NCI-H1048 (cell line): ENCODE measurements at places on chromosomes 12 and 14.

DNA sequence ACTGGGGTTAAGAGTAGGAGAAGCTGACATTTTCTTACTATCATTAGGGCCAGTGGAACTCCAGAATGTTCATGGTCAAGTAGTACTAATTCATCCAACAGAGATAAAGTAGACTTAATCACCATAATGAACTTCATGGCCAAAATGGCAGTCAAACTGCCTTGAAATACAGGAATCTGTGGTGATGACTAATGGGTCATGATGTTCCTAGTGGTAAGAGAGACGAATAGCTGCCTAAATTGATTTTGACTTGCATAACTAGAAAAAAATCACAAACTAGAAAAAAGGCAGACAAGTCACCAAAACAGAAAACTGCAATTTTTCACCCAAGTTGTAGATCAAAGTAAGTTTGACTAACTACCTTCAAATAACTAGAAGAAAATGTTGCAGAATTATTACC lies 138.5 kb downstream of the MGAT4C start:
- DNase-seq, result no peak

GRCh38 chr12:105449431-105449830 lies 118.9 kb downstream of the C12orf75 start:
- no peak for DNase-seq

DNA sequence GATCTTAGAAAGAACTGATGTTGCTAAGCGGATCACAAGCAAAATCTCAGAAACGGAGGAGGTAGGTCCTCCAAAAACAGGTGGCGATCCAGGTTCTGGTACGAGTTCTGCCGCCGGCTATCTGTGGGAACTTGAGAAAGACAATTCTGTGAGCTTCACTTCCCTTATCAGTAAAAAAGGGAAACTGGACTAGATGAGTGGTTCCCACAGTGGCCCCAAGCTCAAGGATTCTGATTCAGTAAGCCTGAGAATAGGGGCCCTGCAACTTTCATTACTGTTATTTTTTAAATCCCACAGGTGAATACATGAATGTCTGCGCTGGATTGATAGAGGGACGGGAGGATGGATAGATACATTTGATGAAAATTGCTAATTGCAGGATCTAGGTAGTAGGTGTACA lies 160.2 kb downstream of the PPM1H start:
- no peak for DNase-seq

- no peak for DNase-seq
Observed at GRCh38 chr14:32345311-32345791, 16.3 kb downstream of the AKAP6 start.

- no peak for DNase-seq
Observed at GRCh38 chr14:104444159-104445030, 135.2 kb upstream of the C14orf180 start.

- no peak for DNase-seq
Observed at GRCh38 chr12:76927170-76927784, 48.5 kb upstream of the CSRP2 start.

DNA sequence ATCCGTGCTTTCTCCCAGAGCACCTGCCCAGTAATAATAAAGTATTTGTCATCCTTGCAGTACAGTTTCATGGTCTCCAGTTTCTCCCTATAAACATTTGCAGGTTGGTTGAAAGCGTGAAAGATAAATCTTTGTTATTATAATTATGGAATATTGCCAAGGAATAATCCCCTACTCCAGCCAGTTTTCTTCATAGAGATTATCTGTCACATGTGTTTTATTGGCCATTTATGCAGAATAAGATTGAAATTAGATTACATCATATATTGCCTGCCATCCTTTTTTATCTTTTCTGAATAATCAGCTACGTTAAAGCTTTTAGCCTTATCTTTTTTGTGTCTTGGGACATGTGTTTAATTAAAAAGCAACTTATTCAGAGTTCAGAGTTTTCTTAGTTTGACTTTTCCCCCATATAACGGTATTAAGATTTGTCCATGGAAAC lies 168.0 kb downstream of the KICS2 start:
- DNase-seq, result no peak

- DNase-seq, result no peak
Observed at GRCh38 chr14:62103464-62103863, 341.2 kb downstream of the SNAPC1 start.
